Right atrium auricular region (tissue), 2 donors: ENCODE measurements at places on chromosomes 1 and 21. TPM values are rescaled to one million over a fixed set of nuclear protein-coding genes. Genes with fewer than 3 reads are reported as not detected.

MMP23B gene
- 26.9 TPM for total RNA-seq

FCAMR gene
- not detected for total RNA-seq

KTI12 gene
- total RNA-seq: 3.3 TPM

TPTE gene
- not detected for total RNA-seq

DCST1 gene
- not detected for total RNA-seq

GJB4 gene
- not detected for total RNA-seq

SON gene
- 105 TPM for total RNA-seq

ANKRD35 gene
- total RNA-seq: 1.8 TPM

FMO4 gene
- total RNA-seq: 11.8 TPM

HAO2 gene
- not detected for total RNA-seq

FCRL5 gene
- not detected for total RNA-seq

MIS18A gene
- 2.5 TPM for total RNA-seq

FAM131C gene
- 8.7 TPM for total RNA-seq

S100A7A gene
- not detected for total RNA-seq

S100A7 gene
- total RNA-seq: not detected

GRCh38 chr1:87568005-87568404, 239.3 kb downstream of the LMO4 start:
- no peaks in the 10 kb centered on the region for H3K27me3 ChIP-seq
- H3K27ac ChIP-seq: no peak overlapping the region
- H3K4me1 ChIP-seq: no peaks in the 10 kb centered on the region
- no peaks in the 10 kb centered on the region for H3K36me3 ChIP-seq
- no peak overlapping the region for H3K4me3 ChIP-seq

DNA sequence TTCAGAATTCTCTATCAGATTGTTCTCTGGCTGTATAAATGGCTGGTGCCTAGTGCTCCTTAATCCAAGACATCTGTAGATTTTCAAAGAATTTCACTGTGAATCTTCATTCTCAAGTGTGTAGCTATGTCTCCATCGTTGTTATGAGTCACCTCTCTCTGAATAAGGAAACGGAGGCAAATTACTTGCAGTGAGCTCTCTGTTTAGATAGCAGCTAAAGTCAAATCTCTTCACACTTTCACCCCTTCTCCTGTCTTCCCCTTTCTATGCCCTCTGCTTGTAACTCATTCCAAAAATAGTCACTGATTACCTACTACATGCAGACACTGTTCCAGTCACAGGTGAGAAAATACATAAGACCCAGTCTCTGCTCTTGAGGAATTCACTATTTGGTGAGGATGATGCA, 39.7 kb downstream of the CHML start:
- H3K4me3 ChIP-seq: no peak overlapping the region
- no peak overlapping the region for H3K27ac ChIP-seq
- H3K4me1 ChIP-seq: no peaks in the 10 kb centered on the region
- no peak for DNase-seq
- H3K36me3 ChIP-seq: no peaks in the 10 kb centered on the region

DNA sequence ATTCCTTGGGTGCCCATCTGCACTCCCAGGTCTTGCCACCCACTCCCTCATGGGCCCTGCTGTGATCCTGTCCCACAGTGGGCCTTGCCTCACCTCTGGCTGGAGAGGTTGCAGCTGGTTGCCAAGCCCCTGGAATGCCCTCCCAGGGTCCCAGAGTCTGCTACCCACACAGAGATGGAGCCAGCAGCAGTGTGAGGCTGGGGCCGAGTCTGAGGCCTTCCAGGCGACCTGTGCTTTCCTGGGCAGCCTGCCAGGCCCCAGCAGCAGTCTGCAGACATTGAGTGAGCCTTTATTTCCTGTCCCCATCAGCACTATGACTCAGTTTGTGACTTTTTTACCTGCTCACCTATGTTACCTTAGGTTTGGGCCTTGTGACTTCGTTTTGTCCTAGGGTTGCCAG, 25.0 kb upstream of the TSPAN2 start:
- H3K4me1 ChIP-seq: peaks cover 6% of the 10 kb centered on the region
- H3K27me3 ChIP-seq: no peaks in the 10 kb centered on the region
- no peak overlapping the region for H3K4me3 ChIP-seq
- DNase-seq: no peak

DNA sequence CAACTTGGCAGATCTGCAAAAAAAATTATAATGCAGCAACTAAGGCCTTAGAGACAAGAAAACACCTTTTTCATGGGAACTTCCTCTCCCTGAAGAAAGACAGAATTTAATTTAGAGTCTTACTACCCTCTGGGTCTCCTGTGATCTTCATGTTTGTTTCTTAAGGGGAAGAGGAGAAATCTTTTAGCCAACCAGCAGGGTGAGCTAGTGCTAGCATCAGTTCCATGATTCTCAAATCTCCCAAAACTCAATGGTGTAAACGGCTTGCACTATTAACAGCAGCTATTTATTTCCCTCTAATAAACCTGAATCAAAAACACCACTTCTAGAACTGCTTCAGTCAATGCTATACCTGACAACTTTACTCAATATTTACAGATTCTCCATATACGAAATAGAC, 3.8 kb downstream of the ZNF644 start:
- H3K4me1 ChIP-seq: peaks cover 64% of the 10 kb centered on the region
- H3K4me3 ChIP-seq: no peak overlapping the region
- no peaks in the 10 kb centered on the region for H3K27me3 ChIP-seq
- no peak overlapping the region for H3K27ac ChIP-seq
- no peak for DNase-seq

- no peaks in the 10 kb centered on the region for H3K27me3 ChIP-seq
Measured at GRCh38 chr1:21704145-21704544, 35.0 kb upstream of the RAP1GAP start.

GRCh38 chr1:225872075-225872430, 10.1 kb downstream of the TMEM63A start:
- H3K36me3 ChIP-seq: peaks cover 67% of the 10 kb centered on the region
- no peak for DNase-seq
- H3K4me3 ChIP-seq: no peak overlapping the region
- no peak overlapping the region for H3K27ac ChIP-seq
- H3K4me1 ChIP-seq: no peaks in the 10 kb centered on the region

DNA sequence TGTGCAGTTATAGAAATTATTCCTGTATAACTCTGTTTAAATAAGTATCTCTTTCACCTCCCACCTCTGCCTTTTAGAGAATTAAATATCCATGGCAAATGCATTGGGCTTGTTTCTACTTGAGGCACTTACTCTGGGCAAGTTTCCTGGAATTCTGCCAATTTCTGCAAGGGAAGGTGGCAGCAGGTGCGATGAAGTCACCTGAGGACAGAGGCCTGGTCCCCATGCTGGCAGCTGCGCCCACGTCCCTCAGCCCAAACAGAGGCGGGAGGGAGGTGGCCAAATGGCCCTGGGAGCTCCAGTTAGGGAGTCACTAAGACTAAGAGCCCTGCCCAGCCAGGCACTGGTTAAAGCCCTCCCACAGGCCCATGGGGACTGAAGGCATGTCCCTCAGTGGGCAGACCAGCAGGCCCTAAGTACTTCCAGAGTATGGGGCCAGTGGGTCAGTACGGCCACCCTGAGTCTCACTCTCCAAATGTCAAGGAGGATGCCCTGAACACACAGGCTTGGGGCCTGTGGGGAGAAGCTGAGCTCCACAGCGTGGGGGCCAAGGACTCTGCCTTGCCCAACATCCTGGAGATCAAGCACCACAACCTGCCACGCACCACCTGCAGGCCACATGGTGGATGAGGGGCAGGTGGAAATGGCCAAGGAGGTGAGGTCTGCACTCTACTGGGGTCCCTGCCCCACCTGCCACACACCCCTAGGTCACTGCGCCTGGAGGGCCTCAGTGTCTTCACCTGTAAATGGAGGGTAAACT, 19.4 kb downstream of the ACOT7 start:
- H3K4me3 ChIP-seq: no peak overlapping the region
- H3K36me3 ChIP-seq: no peaks in the 10 kb centered on the region
- H3K4me1 ChIP-seq: no peaks in the 10 kb centered on the region
- no peak for DNase-seq

- H3K27ac ChIP-seq: peak overlapping the region; percentile 48
- no peaks in the 10 kb centered on the region for H3K4me1 ChIP-seq
Measured at GRCh38 chr1:182003953-182004586, 57.4 kb downstream of the ZNF648 start.

DNA sequence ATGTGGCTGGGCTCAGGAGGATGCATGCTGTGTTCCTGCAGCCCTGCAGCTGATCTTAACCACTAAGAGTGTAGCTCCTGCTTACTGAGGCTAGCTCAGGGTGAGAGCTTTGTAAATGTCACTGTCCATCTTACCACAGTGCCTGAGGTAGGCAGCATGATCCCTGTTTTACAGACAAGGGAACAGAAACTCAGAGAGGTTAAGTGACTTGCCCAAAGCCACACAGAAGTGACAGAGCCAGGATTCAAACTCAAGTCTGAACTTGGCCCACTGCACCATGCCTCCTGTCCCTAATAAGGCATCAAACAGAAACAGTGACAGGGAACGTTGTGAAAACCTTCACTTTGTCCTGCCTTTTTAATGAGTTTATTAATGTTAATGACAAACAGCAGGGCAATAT, 27.9 kb downstream of the PPFIA4 start:
- H3K36me3 ChIP-seq: no peaks in the 10 kb centered on the region
- no peak for DNase-seq
- no peak overlapping the region for H3K4me3 ChIP-seq
- H3K27me3 ChIP-seq: no peaks in the 10 kb centered on the region
- H3K4me1 ChIP-seq: peaks cover 10% of the 10 kb centered on the region

- peak overlapping the region; percentile 41 for H3K27ac ChIP-seq
- H3K4me3 ChIP-seq: no peak overlapping the region
- H3K36me3 ChIP-seq: no peaks in the 10 kb centered on the region
- H3K4me1 ChIP-seq: no peaks in the 10 kb centered on the region
- DNase-seq: no peak
Measured at GRCh38 chr1:204915861-204916495, 45.3 kb downstream of the NFASC start.

- peak overlapping the region; percentile 26 for H3K27ac ChIP-seq
- no peaks in the 10 kb centered on the region for H3K27me3 ChIP-seq
- H3K36me3 ChIP-seq: no peaks in the 10 kb centered on the region
- no peaks in the 10 kb centered on the region for H3K4me1 ChIP-seq
Measured at GRCh38 chr1:174337000-174337681, 110.6 kb upstream of the GPR52 start.

GRCh38 chr1:244454412-244454811, 2.7 kb upstream of the ADSS2 start:
- H3K27ac ChIP-seq: no peak overlapping the region
- H3K4me1 ChIP-seq: peaks cover 13% of the 10 kb centered on the region
- no peaks in the 10 kb centered on the region for H3K36me3 ChIP-seq
- H3K4me3 ChIP-seq: no peak overlapping the region
- DNase-seq: no peak
- H3K27me3 ChIP-seq: no peaks in the 10 kb centered on the region

GRCh38 chr1:2375246-2375922, 16.0 kb downstream of the MORN1 start:
- H3K4me3 ChIP-seq: no peak overlapping the region
- H3K27me3 ChIP-seq: no peaks in the 10 kb centered on the region
- H3K36me3 ChIP-seq: no peaks in the 10 kb centered on the region
- no peaks in the 10 kb centered on the region for H3K4me1 ChIP-seq
- no peak for DNase-seq

GRCh38 chr21:29237110-29238052, 61.3 kb upstream of the BACH1 start:
- H3K4me3 ChIP-seq: no peak overlapping the region
- no peaks in the 10 kb centered on the region for H3K36me3 ChIP-seq
- DNase-seq: no peak
- no peaks in the 10 kb centered on the region for H3K27me3 ChIP-seq
- no peak overlapping the region for H3K27ac ChIP-seq

DNA sequence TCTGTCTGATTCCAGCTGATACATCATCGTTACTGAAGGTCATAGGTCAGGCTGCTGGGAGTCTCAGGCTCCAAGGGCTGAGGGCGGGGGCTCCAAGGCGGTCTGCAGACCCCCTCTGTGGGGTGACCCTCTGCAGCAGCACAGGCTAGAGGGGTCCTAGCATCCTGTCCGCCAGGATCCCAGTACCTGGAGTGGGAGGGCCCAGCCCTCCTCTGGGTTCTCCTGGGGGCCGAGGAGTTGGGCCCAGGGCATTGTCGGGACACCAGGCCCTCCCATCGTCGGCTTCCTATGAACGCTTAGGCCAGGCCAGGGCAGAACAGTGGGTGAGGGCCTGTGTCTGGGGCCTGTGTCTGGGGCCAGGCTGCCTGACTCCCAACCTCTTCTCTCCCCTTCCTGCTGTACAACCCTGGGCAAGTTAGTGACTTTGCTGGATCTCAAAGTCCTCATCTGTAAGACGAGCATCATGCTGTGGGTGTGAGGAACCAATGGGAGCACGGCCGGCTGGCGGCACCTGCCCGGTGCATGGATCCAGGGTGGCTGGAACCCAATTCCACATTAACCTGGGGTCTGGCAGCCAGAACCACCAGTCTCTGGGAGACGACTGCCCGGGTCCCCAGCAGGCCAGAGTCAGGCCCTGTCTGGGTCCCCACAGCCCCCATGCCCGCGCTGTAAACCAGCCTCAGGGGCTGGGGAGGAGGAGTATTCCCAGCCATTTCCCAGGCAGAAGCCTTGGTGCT, 56.2 kb upstream of the COL18A1 start:
- no peaks in the 10 kb centered on the region for H3K4me1 ChIP-seq
- peak overlapping the region; percentile 53 for H3K27ac ChIP-seq
- H3K4me3 ChIP-seq: no peak overlapping the region
- H3K36me3 ChIP-seq: no peaks in the 10 kb centered on the region
- no peak for DNase-seq

DNA sequence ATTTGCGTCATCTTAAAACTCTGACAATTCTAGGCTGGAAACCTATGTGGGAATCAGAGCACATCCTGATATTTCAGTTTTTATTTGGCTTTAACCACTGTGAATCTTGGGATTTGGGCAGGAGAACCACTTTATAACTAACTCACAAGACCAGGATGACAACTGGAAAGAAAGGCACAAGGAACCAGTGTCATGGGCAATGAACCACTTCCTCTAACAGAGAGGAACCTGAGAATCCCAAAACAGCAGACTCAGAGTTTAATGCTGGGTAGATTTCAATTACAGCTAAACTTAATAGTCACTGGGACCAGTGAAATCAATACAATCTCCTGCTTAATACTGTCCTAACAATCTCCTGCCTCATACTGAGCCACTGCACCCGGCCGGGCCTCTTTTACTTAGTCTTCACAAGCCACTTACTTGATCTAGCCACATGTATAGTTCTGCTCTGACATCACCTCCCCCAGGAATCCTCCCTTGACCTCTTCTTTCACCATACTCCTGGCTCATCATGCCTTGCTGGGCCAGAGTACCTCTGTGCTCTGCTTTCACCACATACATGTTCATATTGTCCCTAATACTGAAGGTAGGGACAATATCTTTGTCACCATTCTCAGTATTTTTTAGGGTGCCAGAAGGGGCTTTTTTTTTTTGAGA, 20.2 kb upstream of the SLFNL1 start:
- no peak overlapping the region for H3K4me3 ChIP-seq
- DNase-seq: no peak
- no peaks in the 10 kb centered on the region for H3K27me3 ChIP-seq
- no peak overlapping the region for H3K27ac ChIP-seq
- H3K4me1 ChIP-seq: no peaks in the 10 kb centered on the region

- H3K4me3 ChIP-seq: no peak overlapping the region
- no peaks in the 10 kb centered on the region for H3K27me3 ChIP-seq
- no peak for DNase-seq
- H3K4me1 ChIP-seq: no peaks in the 10 kb centered on the region
Measured at GRCh38 chr21:36478207-36478701, 1.7 kb downstream of the CLDN14 start.

GRCh38 chr1:4784761-4785160, 130.4 kb downstream of the AJAP1 start:
- H3K4me3 ChIP-seq: no peak overlapping the region
- H3K27ac ChIP-seq: no peak overlapping the region
- no peaks in the 10 kb centered on the region for H3K27me3 ChIP-seq
- no peak for DNase-seq
- H3K36me3 ChIP-seq: no peaks in the 10 kb centered on the region
